NCI-H1436 treated with DMSO at 0.1 percent for 48 hours (cell line): ENCODE measurements at places on chromosomes 5 and 9.

GRCh38 chr5:160926428-160926827, 74.4 kb upstream of the ATP10B start:
- peak; percentile 95 for DNase-seq

GRCh38 chr9:102550266-102550665, 444.9 kb upstream of the CYLC2 start:
- no peak for DNase-seq

DNA sequence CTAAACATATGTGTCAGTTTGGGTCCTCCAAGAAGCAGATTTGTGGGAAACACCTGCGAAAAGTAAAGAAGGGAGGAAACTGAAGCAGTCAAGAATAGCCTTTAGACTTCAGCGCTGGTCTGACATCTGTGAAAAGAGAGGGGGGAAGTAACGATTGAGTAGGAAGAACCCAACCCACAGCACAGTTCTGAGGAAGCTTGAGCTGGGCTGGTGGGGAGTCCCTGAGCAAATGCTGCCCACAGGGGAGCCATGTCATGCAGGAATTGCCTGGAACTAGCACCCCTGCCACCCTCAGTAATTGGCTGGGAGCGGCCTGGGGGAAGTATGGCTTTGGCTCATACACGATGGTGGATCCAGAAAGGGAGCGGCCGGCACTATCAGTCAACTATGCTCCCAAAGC, 20.6 kb downstream of the FAM240B start:
- DNase-seq = no peak

- no peak for DNase-seq
Observed at GRCh38 chr9:95032580-95033341, 284.7 kb downstream of the FANCC start.

GRCh38 chr9:13841746-13842462, 472.0 kb downstream of the NFIB start:
- DNase-seq = peak; percentile 69

- no peak for DNase-seq
Observed at GRCh38 chr9:114156657-114157421, 1.5 kb downstream of the COL27A1 start.

DNA sequence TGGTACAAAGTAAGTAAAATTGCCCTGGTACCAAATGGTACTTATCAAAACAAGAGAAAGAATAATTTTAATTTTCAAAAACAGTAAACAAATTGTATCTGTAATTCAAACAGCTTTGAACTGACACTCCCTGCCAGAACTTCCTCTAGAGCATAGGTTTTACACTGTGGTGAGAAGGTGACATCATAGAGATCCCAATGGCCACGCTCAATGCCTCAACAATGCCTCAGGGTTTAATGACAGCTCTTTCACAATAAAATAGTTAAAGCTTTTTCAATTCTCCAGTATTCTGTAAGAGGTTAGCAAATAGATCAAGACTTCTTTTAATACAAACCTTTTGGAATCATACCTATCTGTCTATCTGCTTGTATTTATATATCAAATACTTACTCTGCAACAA, 437.1 kb downstream of the PRR16 start:
- DNase-seq = no peak

GRCh38 chr5:92836855-92837755, 743.9 kb downstream of the NR2F1-AS1 start:
- no peak for DNase-seq

DNA sequence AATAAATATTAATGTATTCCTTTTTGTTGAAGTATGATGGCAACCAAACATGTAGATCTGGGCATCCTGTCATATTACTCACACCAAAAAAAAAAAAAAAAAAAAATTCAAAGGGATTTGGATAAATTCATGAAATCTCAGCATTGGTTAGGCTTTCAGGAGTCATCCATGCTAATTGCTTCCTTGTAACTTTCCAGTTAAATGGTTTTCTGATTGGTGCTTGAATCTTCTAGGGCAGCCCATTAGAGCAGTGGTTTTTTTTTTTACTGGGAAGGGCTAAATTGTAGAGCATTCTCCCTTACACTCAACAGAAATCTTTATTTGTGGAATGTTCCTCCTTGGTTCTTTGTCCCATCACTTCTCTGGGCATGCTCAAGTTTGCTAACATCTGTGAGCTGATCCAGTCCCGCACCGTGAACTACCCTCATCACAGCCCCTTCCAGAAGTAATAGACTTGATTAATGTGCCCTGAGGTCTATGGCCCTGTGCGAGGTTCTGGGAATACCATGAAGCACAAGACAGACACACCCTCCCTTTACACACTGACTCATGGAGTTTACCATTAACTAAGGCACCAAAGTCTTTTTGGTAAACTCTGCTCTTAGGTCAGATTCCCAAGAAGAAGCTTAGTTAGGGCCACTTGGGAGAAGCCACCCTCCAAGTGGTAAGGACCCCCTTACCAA, 56.0 kb downstream of the RGS3 start:
- no peak for DNase-seq

GRCh38 chr9:92713528-92713927, 43.6 kb upstream of the IPPK start:
- no peak for DNase-seq

GRCh38 chr5:10981932-10982331, 220.9 kb upstream of the DAP start:
- DNase-seq = no peak

- DNase-seq = no peak
Observed at GRCh38 chr5:165224366-165225045, 1719.1 kb downstream of the MAT2B start.

- no peak for DNase-seq
Observed at GRCh38 chr5:117041926-117042595, 467.4 kb upstream of the SEMA6A start.

DNA sequence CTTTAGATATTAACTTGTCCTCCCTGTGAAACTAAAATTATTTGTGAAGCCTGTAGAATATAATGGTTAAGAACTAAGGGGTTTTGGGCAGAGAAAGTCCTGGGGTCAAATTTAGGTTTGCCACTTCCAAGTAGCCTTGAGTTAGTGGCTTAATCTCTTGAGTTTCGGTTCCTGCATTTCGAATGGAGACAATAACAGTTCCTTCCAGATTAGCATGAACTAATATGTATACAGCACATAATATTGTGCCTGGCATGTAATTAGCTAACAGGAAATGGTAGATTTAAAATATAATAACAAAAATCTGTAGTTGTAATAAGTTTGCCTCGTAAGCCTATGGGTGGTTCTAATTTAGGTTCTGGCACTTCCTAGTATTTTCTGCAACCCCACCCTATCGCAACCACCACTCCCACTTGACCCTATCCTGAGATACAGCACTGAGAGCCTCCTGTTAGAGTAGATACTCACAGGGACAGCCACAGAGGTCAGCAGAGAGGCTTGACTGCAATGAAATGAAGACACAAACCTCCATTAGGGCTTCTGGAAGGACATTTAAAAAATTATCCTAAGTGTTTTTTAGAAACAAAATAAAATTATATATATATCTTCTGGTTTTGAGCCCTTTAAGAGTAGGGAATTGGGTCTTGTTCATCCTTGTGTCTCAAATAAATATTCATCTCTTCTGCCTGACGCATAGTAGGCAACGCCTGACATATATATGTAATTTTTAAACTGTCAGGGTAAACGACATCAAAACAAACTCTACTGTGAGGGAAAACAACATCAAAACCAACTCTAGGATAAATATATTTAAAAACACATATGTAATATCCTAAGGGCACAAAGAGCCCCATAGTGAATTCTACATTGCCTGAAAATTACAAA, 8.5 kb downstream of the SPINK9 start:
- no peak for DNase-seq

DNA sequence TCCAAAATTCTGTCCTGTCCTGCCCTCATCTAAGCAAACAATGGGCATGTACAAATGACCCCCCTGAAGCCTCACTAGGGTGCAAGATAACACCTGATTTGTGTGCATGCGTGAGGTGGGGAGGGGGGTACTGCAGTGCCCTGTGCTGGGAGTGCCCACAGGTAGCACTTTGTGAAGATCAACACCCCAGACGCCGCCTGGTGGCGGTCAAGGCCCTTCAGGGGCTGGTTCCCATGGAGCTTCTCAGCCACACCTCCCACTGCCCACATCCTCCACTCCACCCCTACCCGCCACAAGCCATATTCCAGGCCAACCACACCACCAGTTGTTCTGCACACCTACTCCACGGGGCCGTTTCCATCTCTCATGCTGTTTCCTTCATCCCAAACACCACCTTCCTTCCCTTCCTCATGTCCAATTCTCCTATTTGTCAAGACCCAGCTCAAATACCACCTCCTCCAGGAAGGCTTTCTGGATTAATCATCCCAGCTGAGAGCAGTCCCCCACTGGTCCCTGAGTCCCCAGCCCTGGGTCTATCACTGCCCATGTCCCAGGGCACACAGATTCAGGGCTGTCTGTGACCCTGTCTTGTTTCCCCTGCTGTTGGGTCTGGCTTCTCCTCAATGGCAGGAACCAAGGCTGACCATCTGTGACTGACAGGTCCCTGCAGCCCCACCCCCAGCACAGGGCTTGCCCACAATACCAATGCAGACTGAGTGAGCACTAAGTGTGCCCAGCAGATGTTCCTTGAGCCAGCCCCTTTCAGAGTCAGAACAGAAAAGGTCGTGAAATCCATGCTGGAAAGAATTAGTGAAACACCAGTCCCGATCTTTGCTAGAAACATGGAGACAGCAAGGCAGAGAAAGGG, 178.4 kb downstream of the PAX5 start:
- no peak for DNase-seq

DNA sequence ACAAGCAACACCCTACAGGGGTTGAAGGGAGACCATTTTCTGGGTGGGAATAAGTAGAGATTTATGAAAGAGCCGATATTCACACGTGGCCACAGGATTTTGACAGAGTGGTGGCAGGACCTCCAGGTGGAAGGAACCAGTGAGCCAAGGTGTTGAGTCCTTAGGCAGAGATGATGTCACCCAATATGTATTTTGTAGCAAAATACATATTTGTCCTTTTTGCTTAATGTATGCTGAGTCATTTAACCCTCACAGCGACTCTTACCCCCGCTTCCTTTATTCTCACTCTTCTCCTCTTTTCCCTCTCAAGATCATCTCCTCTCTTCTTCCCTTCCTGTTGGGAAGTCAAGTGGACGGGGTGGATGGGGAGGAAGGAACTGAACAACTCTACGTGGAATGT, 215.7 kb upstream of the S1PR3 start:
- DNase-seq = no peak

- no peak for DNase-seq
Observed at GRCh38 chr5:84384604-84385575, at the start of gene EDIL3. EDIL3 (minus strand) TSS chr5:84384880; CDS start chr5:84384374, 506 bp downstream.

DNA sequence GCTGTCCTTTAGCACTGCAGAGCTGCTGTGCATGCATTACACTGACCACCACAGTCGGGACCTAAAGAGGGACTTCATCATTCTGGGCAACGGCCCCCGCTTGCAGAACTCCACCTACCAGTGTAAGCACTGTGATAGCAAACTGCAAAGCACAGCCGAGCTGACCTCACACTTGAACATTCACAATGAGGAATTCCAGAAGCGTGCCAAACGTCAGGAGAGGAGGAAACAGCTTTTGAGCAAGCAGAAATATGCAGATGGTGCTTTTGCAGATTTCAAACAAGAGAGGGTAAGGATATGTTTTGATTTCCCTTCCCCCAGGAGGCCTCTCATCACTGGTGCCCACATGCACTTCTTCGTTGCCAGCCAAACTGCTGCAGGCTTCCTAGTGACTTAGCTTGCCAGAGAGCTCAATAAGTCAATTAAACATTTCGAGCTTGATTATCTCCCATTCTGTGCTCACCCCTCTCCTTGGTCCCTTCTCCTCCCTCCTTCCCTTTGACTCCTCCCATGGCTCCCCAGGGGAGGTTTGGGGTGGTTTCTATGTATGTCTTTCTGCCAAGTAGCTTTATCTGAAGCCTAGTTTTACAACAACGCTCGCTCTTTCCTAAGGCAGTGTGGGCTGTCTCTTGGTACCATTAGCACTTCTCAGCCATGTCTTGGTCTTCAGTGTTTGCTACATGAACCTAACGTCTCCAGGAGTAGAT, 66.7 kb downstream of the ZNF462 start:
- DNase-seq = no peak

DNA sequence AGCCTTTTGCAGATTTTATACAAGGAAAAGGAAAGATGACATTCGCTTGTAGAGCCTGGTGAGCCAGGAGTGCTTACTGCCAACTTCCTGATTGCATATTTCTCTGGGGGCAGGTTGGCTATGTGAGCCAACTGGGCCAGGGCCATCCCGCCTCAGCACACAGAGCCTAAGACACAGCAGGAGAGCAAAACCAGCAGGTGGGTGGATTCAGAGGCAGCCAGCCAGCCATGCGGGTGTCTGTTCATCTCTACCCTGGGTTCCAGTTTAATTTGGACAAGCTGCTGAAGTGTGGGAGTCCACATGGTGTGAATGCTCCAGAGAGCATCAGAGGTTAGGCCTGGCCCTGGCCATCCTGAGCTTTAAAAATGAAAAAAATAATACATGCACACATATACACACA, 291.4 kb downstream of the ARHGEF28 start:
- no peak for DNase-seq

DNA sequence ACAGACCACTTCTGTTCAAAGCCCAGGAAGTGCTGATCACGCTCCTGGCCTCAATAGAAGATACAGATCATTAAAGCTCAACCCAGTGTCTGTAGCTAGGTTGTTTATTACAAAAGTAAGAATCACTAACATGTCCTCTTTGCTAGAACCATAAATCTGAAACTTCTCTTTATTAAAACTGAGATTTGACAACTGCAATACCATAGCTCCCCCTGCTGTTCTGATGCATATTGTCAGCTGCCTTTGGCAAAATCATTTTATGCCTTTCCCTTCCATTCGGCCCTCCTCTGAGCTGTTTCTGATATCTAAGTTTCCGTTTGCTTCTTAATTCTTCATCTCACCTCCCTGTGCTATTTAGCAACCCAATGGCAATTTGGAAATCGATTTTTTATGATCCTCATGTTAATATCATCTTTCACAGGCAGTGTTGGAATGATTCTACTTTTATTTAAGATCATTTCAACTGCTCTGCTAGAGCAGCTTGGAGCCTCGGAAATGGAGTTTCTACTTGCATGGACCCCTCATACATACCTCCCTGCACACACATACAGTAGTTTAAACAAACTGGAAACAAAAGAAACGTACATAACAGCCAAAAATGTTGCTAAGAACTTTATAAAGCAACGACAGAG, 998.8 kb downstream of the MAT2B start:
- no peak for DNase-seq

- DNase-seq = no peak
Observed at GRCh38 chr5:86463339-86463738, 154.4 kb upstream of the COX7C start.

DNA sequence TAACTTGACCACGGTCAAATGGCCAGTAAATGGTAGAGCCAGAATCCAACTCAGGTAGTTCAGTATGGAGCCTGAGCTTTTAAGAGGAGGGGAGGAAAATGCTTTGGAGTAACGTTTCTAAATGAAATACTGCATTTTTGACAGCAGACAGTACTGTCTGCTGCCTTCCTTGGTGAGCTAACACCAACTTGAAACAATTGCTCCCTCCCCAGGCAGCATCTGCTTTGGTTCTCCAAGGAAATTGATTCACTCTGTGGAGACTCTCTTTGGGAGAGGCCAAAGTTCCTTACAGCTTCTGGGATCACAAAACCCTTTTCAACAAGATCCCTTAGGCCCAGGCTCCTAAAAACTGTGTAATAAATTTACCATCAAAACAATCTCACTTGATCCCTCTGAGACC, 75.2 kb upstream of the SSBP2 start:
- DNase-seq = no peak

GRCh38 chr5:173857234-173857633, 30.9 kb upstream of the CPEB4 start:
- DNase-seq = no peak

GRCh38 chr9:135091545-135091944, 4.1 kb downstream of the OLFM1 start:
- no peak for DNase-seq
